Stimulated activated CD4-positive, alpha-beta T cell treated with anti-CD3 and anti-CD28 coated beads, Interleukin-2, amount 100 ng/mL, for 24 hours (primary cell): ENCODE measurements at places on chromosomes 3 and 15.
A peak's percentile ranks its signal among the peaks of the same experiment; 100 is the strongest.

DNA sequence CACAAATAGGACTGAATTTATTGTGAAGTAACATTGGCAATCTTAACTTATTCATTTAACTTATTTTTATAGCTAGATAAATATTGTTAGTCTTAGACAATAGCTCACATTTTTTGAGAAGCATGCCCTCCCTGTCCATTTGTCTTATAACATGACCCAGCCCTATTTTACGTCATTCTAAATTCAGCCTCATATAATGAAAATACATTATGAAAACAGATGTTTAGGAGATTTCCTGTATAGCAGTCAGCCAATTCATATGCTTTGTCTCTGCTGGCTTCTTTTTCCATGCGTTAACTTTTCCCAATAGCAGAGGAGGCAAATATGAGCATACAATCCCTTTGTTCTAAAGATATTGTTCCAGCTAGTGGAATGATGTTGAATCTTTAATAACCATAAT, 29.3 kb downstream of the CD200 start:
- DNase-seq = no peak

GRCh38 chr15:98441599-98441998, 206.7 kb upstream of the IGF1R start:
- DNase-seq = no peak

DNA sequence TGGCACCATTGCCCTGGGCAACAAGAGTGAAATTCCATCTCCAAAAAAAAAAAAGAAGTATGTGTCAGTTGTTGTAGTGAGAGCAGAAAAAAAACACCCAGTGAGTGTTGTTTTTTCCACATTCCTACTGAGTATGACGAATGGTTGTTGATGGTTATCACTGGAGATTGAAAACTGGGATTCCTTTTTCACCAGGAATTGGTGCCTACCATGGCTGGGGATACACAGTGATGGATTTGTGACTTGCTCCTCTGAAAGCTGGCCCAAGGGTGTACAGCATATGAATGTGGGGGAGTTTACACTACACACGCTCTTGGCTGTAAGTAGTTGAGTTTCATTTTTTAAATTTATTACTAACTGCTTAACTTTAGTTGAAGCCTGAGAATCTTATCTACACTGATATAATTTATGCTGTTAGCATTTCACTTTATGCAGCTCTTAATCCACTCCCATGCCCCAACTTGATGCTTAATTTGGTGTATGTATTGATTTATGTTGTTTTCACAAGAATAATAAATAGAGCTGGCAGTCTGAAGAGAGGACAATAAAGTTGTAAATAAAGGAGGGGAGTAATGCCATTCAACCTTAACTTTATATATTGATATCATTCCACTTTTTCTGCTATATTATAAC, 56.0 kb upstream of the MME start:
- no peak for DNase-seq

DNA sequence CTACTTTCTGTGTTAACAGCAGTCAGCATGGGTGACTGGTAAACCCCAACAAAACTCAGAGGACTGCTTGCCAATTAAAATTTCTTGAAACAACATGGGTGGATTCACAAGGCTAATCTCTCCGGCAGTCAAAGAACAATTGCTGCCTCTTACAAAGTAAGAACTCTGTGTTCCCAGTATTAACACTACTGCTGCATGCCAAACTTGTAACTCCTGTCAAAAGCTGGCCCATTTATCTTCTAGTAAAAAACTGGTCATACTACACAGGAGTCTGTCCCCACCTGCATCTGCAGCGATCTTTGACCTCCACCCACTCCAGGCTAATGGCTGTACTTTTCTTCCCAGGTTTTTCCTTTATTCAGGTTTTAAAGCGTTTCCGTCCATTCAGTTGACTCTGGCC, 8.7 kb upstream of the ZNF589 start:
- DNase-seq = no peak

GRCh38 chr3:191963182-191963581, 502.2 kb downstream of the PYDC2 start:
- DNase-seq = no peak

DNA sequence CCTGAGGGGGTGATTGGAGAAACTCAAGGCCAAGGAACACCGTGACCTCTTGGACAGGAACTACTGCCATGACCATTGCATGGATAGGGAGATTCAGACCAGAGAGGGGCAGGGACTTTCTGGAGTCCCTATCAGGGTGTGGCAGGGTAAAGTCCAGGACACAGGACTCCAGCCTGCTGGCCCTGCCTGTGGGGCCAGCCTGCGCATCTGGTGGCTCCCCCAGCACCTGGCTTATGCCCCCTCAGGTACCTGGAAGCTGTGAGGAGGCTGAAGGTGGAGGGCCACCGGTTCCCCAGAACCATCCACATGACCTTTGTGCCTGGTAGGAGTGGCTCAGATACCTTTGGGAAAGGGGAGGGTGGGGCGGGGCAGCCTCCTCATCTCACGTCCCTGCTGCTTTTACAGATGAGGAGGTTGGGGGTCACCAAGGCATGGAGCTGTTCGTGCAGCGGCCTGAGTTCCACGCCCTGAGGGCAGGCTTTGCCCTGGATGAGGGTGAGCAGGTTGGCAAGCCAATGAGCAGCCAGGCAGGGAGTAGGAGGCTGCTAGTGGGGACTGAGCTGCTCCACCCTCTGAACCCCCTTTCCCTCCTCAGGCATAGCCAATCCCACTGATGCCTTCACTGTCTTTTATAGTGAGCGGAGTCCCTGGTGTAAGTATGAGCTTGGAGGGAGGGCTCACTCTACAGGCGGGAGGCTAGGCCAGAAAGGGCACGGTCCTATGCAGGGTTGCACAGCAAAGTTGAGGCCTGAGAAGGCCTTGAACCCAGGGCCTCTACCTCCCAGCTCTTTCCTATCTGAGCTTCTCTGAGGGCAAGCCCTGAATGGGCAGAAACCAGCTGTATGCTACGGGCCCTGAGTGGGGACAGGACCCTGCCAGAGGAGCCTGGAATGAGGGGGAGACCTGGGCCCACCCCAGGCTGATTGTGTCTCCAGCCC, 2.9 kb downstream of the ACY1 start:
- DNase-seq = no peak

DNA sequence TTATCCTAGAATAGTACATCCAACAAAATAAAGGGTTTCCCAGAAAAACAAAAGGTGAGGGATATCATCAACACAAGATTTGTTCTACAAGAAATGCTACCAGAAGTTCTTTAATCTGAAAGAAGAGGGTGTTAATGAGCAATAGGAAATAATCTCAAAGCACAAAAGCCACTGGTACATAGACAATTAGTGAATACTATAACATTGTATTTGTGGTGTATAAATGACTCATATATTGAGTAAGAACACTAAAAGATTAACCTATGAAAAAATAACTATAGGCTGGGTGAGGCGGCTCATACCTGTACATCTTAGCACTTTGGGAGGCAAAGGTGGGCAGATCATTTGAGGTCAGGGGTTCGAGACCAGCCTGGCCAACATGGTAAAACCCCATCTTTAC, 210.2 kb upstream of the SLITRK3 start:
- DNase-seq = no peak

- no peak for DNase-seq
These were observed 33.2 kb downstream of the ZNF106 start for GRCh38 chr15:42457445-42458442.

DNA sequence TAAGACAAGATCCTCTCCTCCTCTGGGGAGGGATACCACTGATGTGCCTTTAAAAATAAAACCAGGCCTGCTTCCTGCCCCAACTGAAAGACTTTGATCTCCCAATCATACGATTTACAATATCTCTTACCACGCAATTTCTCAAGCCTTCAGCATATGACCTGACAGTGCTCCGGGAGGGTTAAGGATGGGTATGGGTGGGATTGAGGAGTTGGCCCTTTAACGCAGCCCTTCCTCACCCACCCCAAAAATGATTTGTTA, 67.4 kb downstream of the LRIG1 start:
- no peak for DNase-seq

GRCh38 chr3:125156456-125156855, 56.1 kb downstream of the SLC12A8 start:
- no peak for DNase-seq

GRCh38 chr3:48830715-48831114, 17.0 kb downstream of the PRKAR2A start:
- DNase-seq = no peak

DNA sequence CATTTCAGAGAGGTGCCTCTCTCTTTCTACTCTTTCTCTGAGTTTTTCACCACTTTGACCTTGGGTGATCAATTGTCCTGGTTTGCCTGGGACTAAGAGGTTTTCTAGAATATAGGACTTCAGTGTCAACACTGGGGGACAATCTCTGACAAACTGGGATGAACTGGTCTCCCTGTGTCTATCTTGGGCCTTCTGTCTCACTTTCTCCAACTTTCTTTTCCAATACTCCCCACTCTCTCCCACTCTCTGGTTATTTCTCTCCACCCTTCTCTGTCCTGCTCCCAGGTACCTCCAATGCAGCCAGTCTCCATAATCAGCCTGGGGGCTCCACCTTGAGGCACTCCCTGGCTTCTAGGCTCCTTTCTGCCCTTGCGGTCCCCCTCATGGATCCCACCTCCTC, 4.7 kb upstream of the ITGA11 start:
- no peak for DNase-seq

DNA sequence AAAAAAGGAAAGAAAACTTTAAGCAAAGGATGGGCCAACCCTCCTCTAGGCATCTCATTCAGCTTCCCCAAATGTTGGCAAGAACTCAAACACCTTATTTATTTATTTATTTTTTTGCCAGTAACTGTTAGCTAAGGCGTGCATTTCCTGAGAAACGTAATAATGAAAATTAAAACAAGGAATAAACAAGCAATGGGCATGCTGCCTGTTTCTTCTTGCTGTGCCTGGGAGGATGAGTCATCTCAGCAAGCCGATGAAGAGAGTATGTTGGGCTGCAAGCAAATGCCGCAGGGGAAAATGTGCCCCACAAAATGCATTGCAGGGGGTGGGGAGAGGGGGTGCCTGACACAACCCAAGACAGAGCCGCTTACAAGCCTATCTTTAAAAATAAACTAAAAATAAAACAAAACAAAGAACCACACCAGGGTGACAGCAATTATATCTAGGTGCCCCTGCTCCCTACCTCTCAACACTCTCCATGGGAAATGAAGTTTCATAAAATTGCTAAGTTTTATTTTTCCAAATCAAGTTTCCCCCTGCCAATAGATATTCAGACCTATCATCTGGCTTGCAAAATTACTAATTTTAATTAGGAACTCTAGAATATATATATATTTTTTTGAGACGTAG, 40.3 kb downstream of the EIF4E3 start:
- no peak for DNase-seq

GRCh38 chr3:172129850-172130716, 90.7 kb downstream of the FNDC3B start:
- DNase-seq = peak; percentile 49

DNA sequence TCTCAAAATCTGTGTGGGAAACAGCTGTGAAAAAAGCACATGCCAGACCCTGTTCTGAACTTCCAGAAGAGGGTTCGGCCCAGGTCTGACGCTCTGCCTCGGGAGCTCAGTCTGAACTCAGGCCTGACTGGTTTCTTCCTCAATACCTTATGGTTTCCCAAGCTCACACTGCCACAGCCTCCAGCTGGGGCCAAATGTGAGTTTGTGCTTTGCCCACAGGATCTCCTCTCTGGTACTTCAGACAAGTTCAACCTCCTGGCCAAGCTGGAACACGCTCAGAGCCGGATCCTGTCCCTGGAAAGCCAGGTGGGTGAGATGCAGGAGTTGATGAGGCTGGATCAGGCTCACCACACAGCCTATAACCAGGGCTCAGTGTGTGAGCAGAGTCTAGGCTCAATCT, 33.8 kb downstream of the CYP11A1 start:
- no peak for DNase-seq

GRCh38 chr3:194617827-194618226, 15.4 kb downstream of the TMEM44 start:
- DNase-seq = no peak

DNA sequence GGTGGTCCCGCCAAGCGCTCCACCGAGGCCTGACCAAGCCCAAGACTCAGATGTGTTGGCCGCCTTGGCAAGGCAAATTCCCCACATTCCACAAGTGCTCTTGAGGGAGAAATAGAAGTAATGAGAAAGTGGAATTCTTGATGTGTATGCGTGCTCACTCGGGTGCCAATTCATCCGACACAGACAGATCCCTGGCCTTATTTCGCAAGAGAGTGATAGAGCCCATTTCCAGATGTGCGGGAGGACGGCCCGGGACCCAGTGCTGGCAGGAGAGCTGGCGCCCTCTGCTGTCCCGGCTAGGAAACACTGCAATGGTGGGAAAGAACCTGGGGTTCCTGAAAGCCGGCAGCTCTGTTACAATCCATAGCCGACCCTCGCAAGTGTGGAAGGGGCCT, 76.0 kb downstream of the HMG20A start:
- DNase-seq = peak; percentile 83

GRCh38 chr3:98002717-98003116, 30.5 kb upstream of the RIOX2 start:
- no peak for DNase-seq

- DNase-seq = no peak
These were observed 133.9 kb downstream of the LRRC28 start for GRCh38 chr15:99385005-99385669.

GRCh38 chr15:52277575-52277974, 18.0 kb downstream of the MYO5C start:
- no peak for DNase-seq

- no peak for DNase-seq
These were observed 84.7 kb downstream of the ADAMTS17 start for GRCh38 chr15:100256970-100257650.
